ENCODE measurements at places on chromosomes 16 and 17.

- no peak for DNase-seq
Observed at GRCh38 chr17:29593591-29594518, 923 bp downstream of the ANKRD13B start.

- DNase-seq, result no peak
Observed at GRCh38 chr17:55549140-55549539, 37.9 kb upstream of the SMIM36 start.

DNA sequence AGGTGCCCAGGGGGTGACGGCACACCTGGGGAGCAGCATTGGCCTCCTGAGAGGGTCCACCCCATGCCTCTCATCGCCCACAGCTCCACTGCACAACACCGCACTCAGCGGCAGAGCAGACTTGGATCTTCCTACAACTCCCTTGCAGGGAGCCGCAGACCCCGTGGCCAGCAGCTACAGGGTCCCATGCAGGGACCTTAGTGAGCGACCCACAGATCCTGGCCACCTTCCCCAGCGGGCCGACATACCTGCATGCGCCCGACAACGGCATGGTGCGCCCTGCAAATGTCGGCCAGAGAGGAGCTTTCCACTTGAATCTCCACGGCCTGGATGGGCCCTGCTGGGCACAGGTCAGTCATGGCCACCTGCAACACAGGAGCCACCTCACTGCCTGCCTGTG lies 8.4 kb downstream of the FAAP100 start:
- no peak for DNase-seq

DNA sequence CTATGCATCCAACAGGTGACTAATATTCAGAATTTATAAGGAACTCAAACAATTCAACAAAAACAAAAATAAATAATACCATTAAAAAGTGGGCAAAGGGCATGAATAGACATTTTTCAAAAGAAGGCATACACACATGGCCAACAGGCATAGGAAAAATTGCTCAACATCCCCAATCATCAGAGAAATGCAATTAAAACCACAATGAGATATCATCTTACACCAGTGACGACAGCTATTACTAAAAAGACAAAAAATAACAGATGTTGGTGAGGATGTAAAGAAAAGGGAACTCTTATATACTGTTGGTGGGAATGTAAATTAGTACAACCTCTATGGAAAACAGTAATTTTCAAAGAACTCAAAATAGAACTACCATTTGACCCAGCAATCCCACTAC lies 250.4 kb upstream of the N4BP1 start:
- no peak for DNase-seq

- DNase-seq, result no peak
Observed at GRCh38 chr17:13698832-13699231, 97.1 kb upstream of the HS3ST3A1 start.

GRCh38 chr16:9053006-9053601 lies 38.3 kb upstream of the HAPSTR1 start:
- DNase-seq, result peak; percentile 48

- peak; percentile 29 for DNase-seq
Observed at GRCh38 chr16:58628845-58629732, 537 bp downstream of the CNOT1 start.

GRCh38 chr16:27597361-27597760 lies 47.4 kb downstream of the KATNIP start:
- DNase-seq, result no peak

DNA sequence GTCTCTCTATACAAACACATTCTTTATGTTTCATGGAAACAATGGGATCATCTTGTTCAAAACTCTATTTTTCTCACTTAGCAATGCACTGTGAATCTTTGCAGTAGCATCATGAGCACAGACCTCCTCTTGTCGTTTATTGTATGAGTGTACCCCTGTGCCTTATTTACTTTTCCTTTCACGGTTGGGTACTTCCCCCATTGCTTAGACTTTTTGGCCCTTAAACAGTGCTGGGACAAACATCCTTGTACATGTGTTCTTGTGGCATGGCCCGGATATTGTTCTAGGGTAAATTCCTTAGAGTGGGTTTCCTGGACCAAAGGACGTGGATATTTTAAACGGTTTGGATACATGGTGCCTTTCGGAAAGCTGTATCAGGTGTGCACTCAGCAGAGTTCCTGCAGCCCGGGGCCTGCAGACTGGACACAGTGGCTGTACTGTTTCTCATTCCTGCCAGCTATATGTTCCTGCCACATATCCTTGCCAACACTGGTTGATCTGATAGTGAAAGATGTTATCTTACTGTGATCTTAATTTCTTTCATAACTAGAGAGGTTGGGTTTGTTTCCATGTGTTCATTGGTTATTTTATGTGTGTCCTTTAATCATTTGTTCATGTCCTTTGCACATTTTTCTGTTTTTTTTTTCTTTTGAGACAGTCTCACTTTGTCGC lies 111.1 kb downstream of the OR1D5 start:
- DNase-seq, result no peak

DNA sequence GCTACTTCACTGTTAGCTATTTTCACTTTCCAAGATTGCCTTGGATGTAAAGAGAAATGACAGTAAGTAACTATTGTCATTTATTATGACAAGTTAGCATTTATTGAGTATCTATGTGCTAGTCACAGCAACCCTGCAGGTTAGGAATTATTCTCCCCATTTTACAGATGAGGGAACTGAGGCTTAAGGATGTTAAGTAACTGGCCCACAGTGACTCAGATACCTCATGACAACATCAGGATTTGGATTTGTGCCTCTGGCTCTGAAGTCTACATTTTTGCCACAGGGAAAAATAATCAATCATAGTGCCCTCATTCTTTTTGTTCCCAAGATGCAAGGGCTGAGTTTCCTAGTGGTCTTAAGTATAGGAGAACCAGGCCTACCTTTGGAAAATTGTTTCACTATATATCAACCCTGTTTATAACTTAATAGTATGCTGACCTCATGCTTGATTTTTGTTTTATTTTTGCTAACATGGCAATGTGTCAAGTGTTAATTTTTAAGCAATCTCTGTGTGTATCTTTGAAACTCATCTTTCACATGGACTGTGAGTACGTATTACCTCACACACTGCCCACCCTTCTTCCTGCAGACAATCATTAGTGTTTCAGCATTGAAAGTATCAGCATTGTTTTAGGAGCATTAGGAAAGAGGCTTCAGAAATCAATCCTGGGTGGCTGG lies 105.0 kb downstream of the TANGO6 start:
- no peak for DNase-seq

- DNase-seq, result no peak
Observed at GRCh38 chr16:22357635-22357971, 16.8 kb downstream of the CDR2 start.

Measured in left kidney (tissue), 8 donors.